ENCODE measurements at places on chromosomes 4 and X.

DNA sequence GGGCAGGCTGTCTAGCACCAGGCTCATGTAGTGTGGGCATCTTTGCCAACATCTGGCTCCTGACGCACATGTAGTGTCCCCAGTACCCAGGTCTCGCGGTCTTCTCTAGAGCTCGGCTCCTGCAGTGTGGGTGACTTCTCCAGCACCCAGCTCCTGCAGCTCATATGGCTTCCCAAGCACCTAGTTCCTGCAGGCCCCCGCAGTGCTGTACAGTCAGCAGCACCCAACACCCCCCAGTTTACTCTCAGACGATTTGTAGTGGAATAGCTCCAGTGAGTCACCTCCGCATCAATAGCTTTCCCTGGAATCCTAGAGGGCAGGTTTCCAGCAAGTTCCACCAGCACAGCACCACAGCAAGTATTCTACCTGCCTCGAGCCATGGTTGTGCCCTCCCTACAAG is 30.9 kb downstream of the ZNF41 start:
- DNase-seq: no peak

DNA sequence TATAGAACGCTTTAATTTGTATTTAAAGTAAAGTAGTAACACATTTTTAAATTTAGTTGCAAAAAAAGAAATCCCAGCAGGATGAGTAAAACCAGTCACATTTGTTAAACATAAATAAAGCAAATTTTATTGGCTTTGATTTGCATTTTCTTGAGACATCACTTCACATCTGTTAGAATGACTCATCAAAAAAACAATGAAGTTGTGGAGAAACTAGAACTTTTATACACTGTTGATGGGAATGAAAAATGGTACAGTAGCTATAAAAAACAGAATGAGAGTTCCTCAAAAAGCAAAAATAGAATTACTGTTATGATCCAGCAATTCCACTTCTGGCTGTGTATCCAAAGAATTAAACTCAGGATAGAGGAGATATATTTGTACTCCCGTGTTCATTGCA is 454.0 kb upstream of the KLHL4 start:
- no peak for DNase-seq

GRCh38 chr4:77854431-77855111 is 8.1 kb upstream of the MRPL1 start:
- no peak for DNase-seq

DNA sequence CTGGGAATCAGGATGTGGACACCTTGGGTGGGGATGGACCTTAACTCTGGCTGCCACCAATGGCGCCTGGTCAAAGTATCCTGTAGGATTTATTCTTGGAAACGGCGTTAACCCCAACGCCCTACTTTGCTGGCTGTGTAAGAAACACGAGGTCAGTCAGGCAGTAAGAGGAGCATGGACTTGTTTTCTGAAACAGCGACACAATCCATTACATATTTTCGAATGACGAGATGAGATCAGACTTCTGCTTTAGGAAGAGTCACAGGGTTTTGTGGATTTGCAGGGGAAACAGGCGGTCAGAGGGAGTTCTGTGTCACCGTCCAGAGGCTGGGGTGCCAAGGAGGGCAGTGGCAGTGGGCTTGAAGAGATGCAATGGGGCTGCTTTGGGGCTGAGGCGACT is 92.2 kb downstream of the TBL1X start:
- DNase-seq: no peak

DNA sequence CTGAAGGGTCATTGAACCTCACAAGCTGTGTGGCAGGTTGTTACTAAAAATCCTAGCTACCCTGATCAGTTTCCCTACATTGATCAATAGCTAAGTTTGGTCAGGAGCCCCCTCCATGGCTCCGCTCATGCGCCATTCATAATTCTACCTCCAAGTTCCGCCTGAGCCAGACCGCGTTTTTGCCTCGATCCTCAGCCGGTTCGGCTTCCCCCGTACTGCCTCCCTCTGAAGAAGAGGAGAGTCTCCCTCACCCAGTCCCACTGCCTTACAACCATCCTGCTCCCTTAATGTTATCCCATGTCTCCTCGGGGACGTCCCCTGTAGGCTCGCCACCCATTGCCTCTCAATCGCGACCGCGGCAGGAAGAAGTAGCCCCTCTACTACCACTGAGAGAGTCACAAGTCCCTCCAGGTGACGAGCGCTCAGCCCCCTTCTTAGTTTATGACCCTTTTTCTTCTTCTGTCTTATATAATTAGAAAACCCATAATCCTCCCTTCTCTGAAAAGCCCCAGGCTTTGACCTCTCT is 158.2 kb downstream of the DEFB131A start:
- DNase-seq: no peak

- no peak for DNase-seq
These were observed 84.2 kb downstream of the DKK2 start for GRCh38 chr4:106951891-106952290.

DNA sequence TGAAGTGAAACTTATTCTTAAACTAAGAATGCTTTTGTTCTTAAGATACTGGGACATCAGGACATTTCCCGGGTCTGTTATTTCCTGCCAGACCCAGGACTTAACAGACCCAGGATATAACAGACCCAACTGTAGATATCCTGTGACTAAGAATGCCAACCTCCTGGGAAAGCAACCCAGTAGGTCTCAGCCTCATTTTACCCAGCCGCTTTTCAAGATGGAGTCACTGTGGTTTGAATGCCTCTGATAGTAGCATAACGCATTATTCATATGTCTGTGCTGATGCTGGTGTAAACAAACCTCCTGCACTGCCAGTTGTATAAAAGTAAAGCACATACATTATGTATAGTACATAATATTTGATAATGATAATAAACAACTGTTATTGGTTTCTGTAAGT is 185.8 kb upstream of the GPRIN3 start:
- DNase-seq: no peak

- DNase-seq: no peak
These were observed 25.2 kb downstream of the PI4K2B start for GRCh38 chr4:25258980-25259578.

DNA sequence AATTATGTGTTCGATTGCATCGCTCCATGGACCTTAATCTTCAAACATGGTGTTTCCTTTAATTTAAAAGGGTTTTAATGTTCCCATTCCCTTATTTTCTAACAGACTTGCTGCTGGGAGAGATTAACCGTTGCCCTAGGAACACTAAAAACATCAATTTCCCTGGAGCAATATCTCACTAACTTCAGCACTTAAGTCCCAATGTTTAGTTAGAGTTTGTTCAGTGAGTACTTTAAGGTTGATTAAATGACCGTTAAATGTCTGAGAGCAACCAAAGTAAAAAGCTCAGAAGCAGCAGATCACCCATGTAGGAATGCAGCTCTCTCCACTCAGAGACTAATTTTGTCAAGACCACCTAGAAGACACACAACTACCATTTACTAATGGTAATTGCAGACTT is 111.2 kb upstream of the PDE5A start:
- no peak for DNase-seq

- DNase-seq: no peak
These were observed 2.3 kb downstream of the CLCN4 start for GRCh38 chrX:10159145-10159468.

DNA sequence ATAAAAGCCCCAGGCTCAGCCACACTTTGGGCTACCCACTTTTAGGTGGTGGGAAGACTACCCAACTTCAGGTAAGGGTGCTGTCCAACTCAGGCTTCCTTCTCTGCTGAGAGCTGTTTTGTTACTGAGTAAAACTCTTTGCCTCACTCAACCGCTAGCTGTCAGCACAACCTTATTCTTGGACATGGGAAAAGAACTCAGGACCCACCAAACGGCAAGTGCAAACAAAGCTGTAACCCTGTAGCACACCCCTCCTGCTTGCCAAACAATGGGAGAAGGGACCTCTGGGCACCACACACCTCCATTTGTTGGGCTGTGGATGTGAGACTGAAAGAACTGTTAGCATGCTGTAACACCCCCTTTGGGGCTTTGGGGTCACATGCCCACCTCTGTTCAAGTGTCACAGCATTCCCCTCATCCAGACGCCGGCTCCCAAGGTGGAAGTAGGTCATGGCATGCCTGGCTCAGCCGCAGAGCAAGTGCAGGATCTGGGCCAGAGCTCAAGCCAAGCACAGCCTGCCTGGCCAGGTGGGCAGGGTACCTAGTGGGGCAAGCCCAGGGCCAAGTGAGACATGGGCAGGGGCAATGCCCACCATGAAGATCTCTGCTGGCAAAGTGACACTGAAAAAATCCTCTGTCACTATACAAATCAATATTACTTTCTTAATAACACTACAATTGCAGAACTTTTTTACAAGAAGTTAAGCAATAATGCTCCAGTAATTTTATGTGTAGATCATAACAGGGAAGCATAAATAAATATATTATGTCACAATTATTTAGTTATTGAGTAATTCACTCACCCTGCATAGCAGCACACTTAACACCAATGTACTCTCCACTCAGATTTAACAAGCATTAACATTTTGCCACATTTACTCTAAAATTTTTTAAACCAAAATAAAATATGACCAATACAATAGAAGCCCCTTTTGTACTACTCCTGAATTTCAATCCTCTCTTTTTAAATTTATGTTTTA is 107.2 kb downstream of the TBCK start:
- DNase-seq: no peak

GRCh38 chr4:139893801-139894200 is 228.2 kb downstream of the MGST2 start:
- DNase-seq: no peak

DNA sequence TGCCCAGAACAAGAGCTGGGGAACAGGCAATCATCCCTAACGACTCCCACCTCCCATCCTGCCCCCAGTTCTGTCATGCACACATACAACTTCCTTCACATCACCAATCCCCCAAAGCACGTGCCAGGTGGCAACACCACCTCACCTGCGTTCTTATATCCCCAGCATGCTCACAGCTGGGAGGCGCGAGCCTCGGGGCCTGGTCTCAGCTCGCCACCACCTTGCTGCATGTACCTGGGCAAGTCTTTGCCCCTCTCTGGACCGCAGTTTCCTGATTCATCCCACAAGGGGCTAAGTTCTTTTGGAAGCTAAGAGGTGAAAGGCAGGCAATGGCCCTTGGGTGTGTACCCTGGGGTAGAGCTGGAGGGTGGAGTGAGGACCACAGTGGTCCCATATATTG is 119.2 kb upstream of the PJA1 start:
- DNase-seq: no peak

- DNase-seq: peak; percentile 26
These were observed 62.8 kb upstream of the EGFL6 start for GRCh38 chrX:13506574-13506973.

DNA sequence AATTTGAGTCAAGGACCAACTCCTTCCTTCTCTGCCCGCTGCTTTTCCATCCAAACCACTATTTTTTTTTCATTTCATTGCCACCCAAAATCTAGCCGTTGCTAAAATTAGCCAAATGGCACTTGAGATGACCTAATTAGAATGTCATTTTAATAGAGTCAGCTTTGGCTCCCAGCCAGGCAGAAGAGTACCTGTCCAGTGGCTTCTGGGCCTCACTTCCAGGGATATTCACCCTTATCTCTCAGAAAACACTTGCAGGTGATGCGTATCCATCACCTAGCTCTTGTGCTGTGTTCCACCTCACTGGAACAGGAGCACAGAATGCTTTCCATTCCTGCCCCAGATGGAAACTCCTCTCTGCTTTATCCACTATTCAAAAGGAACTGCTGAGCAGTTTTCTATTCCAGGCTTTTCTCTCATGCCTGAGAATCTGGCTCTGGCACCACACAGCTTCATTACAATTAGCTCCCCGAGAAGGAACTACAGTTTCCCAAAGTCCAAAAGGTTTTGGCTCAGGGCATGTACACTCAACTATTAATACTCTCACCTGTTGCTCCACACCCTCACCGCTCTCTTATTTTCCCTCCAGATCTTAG is 18.5 kb downstream of the MAGEA9B start:
- DNase-seq: no peak

- no peak for DNase-seq
These were observed 19.4 kb downstream of the TET2 start for GRCh38 chr4:105166066-105166465.

GRCh38 chr4:181416966-181417365 is 826.2 kb upstream of the TENM3 start:
- DNase-seq: no peak

- DNase-seq: no peak
These were observed 34.2 kb downstream of the ARSD start for GRCh38 chrX:2894885-2895292.

DNA sequence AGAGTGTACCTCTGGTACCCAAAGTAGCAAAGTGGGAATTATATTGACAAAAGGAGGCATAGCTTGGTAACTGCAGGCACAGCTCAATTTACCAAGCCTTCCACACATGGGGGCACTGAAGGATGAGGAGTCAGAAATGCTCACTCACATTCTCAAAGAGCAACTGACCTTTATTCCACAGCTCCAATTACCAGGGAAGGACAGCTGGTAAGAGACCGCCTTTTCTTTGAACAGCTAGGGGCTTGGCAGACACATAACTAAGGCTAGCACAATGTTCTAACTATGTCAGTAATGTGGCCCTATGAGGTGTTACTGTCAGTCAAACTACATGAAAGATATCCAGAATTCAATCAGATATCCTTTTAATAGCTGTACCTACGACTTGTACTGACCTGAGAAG is 20.5 kb upstream of the STS start:
- no peak for DNase-seq

DNA sequence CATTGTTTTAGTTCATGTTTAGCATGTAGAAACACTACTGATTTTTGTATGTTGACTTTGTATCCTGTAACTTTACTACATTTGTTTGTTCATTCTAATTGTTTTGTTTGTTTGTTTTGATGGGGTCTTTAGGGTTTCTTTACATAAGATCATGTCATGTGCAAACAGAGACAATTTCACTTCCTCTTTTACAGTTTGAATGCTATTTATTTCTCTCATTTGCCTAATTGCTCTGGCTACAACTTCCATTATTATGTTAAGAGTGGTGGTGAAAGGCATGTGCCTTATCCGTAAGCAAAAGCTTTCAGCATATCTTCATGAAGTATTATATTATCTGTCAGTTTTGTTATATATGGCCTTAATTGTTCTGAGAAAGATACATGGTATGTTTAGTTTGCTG is 571.1 kb downstream of the PCDH7 start:
- DNase-seq: no peak

GRCh38 chr4:188942606-188943005 is 803.4 kb downstream of the TRIML1 start:
- no peak for DNase-seq

GRCh38 chr4:44725726-44726037 is 674 bp downstream of the GNPDA2 start:
- no peak for DNase-seq

- DNase-seq: no peak
These were observed 632.9 kb downstream of the ZNF674 start for GRCh38 chrX:45912316-45912715.

GRCh38 chrX:56530011-56530410 is 33.4 kb upstream of the UBQLN2 start:
- no peak for DNase-seq
